ENCODE measurements at places on chromosomes 3 and 15.

- DNase-seq, result no peak
Measured at GRCh38 chr3:154143873-154144272, 22.7 kb downstream of the ARHGEF26 start.

DNA sequence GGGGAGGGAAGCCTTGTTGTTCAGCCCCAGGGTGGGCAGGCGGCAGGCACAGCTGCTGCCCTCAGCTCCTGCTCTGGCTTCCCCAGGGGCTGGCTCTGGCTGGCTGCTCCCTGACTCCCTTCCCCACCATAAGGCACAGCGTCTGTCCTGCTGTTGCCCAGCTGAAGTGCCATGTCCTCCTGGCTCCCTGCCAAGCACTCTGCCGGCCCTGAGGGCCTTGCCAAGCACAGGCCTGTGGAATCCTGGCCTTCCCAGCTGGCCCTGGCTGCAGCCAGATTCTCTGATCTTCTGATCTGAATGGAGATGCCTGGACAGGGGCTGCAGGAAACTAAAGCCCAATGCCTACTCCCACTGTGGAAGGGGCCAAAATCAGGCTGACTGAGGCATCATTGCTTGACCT is 1.1 kb downstream of the IQCF6 start:
- no peak for DNase-seq

- DNase-seq, result no peak
Measured at GRCh38 chr3:140292170-140292569, 357.2 kb downstream of the CLSTN2 start.

- DNase-seq, result no peak
Measured at GRCh38 chr15:38066612-38067011, 132.2 kb downstream of the TMCO5A start.

DNA sequence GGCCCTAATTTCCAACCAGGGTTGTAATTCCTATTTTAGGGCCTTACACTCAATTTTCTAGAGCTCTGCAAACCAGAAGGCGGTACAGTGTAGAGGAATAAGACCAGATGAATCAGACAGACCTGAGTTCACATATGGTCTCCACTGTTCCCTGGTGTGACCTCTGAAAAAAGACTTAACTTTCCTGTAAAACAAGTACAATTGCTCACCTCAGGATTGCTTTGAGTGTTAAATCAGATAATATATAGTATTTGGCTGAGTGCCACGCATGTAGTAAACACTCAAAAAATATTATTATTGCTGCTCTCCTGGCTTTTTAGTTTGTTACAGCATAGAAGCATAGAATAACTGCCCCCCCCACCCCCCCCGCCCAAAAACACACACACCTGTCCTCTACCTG is 51.0 kb upstream of the STT3B start:
- DNase-seq, result no peak

- no peak for DNase-seq
Measured at GRCh38 chr3:183878071-183878470, 6.6 kb downstream of the PARL start.

- DNase-seq, result no peak
Measured at GRCh38 chr3:131608741-131609140, 106.0 kb upstream of the MRPL3 start.

DNA sequence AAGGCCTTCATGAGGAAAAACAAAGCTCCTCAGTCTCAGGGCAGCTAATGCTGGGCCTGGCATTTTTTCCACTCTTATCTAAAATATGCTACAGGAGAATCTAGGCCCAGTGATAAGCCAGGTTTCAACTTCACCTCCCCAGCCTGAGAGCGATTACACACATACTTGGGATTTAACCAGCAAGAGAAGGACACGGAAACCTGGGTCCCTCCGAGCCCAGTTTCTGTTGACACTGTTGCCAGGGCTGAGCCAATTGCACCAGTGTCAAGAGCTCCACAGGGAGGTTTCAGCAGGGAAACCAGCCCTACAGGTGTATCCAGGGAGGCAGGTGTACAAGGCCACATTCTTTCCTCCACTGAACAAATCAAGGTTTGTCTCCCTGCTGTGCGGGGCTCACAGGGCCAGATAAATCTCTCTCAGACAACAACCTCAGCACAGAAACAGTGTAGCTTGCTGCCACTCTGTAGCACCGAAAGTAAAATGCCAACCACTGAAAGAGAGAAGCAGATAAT is 85.4 kb downstream of the MAGI1 start:
- no peak for DNase-seq

DNA sequence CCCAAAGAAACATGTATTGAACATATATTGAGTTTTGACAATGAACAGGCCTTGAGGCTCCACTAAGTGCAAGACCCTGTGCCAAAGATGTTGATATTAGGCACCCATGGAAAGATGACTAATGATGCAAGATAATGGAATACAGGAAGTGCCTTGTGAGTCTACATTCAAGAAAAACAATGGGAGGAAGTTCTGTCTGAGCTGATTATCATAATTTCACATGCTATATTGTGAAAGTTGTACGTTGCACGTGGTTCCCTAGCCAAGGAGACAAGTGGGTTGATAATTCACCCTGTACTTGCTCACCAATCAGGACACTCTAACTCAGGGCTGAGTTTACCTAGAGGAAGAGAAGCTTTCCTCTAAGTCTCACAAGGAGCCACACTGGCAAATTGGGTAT is 186.9 kb upstream of the STAC start:
- no peak for DNase-seq

GRCh38 chr3:149596134-149596770 is 61.6 kb downstream of the WWTR1 start:
- DNase-seq, result no peak

DNA sequence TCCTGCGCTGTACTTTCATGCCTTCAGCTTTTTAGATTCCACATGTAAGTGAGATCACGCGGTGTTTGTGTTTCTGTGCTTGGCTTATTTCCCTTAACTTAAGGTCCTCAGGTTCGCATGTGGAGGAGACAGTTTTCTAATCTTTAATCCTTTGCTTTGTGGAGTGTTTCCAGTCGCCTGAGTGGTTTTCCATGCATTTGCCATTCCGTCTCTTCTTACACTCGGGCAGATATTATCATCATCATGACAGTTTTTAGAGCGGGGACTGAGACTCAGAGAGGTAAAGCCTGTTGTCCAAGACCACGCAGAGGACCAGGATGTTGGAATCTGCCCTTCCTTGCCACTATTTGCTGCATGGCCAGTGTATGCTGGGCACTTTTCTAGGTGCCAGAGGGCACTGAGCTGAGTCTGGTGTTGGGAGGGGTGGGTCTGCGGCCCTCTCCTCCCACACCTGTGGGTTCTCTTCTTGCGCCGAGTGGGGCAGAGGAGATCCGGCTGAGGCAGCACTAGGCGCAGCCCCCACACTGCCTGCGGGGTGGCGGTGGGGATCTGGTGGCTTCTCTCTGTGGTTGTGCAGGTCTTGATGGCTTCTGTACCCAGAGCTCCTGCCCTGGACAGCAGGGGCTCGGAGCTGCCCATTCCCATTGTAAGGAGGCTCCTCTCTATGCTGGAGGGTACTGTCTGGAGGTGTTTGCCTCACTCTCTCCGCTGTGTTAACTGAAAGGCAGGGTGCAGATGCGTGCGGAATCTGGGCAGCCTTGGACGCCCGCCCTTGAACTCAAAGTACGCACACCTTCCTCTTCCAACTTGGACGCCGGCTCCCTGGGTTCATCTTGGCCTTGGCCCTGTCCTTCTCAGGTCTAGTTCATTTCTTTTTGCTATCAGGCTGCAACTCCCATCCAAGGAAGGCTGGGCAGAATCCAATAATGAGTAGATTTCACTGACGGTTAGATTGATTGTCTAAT is 156.0 kb upstream of the RGMA start:
- DNase-seq, result no peak

GRCh38 chr3:69129531-69129930 is 7.1 kb upstream of the LMOD3 start:
- no peak for DNase-seq

DNA sequence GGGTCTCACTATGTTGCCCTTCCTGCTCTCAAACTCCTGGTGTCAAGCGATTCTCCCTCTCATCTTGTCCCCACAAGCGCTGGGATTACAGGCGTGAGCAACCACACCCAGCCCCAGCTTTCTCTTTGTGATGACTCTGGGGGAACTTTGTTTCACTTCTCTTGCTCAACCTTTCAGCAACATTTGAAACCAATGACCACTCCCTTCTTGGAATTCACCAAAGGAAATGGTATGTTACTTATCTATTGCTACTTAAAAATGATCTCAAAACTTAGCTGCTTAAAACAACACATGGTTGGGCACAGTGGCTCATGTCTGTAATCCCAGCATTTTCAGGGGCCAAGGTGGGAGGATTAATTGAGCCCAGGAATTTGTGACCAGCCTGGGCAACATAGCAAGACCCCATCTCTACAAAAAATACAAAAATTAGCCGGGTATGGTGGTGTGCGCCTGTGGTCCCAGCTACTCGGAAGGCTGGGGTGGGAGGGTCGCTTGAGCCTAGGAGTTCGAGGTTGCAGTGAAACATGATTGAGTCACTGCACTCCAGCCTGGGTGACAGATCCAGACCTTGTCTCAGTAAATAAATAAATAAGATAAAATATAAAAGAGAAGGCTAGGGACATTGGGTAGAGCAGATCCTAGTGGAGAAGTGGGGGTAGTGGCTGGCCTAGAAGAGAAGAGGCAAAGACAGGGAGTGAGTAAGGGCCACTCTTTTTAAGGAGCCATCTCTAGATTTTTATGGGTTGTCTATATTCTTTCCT is 10.3 kb upstream of the COPG1 start:
- DNase-seq, result no peak

DNA sequence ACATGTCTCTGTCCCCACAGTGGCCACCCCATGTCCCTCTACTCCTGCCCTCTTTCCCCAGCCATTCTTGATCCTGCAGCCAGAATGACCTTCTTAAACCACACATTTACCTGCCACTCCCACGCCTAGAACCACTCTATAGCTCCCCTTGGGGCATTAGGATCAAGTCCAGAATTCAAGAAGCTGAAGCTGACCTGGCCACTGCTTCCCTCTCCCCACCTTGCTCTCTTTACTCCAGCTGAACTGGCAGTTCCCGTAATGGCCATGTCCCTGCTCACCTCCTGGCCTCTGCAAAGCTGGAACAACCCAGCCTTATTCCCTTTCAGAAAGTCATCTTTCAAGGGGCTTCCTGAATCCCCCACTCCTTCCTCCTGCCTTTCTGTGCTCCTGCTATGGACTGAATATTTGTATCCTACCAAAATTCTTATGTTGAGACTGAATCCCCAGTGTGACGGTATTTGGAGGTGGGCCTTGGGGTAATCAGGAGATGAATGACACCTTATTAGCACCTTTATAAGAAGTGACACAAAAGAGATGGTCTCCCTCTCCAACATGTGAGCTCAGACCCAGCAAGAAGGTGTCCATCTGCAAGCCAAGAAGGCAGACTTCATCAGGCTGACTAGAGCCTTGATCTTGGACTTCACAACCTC is 3.8 kb downstream of the CSRNP1 start:
- DNase-seq, result no peak

DNA sequence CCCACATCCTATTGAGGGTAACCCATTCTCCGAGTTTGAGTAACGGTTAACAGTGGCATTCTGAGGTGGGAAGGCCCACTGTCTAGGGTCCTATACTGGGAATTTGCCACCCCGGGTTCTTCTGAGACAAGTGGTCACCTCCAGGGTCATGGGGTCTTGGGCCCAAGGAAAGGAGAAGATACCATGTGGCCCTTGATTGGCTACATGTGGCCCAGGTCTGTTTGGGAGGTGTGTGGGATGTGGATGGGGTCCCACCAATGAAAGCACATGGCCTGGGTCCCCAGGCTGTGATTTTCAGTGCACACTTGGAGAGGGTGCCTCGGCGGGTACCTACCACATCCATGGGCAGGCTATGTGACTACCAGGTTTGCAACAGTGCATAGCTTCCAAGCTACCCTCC is 214.4 kb downstream of the UBE3A start:
- DNase-seq, result no peak

GRCh38 chr3:30813734-30814133 is 80.7 kb downstream of the GADL1 start:
- no peak for DNase-seq

GRCh38 chr3:32384938-32385337 is 6.7 kb upstream of the CMTM7 start:
- no peak for DNase-seq
